Stimulated activated CD8-positive, alpha-beta memory T cell treated with anti-CD3 and anti-CD28 coated beads, Interleukin-4, amount 100 ng/mL, for 4 hours (primary cell): ENCODE measurements at places on chromosomes 13 and 19.

DNA sequence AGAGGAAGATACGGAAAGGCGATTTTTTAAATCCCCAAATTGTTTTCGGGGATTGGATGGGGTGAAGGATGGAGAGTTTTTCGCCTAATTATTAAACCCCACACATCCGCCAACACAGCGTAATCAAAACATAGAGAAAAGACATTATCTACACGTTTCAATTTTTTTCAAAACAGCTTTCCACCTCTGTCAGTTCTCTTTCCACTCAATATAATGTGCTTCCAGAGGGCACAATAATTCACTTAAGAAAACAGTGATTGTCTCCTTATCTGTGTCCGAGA, 435 bp upstream of the OBI1 start:
- DNase-seq = no peak

- DNase-seq = peak; percentile 51
Observed at GRCh38 chr19:45117167-45117594, 24.2 kb downstream of the PPP1R37 start.

GRCh38 chr13:51818781-51819511, 15.0 kb upstream of the DHRS12 start:
- DNase-seq = peak; percentile 25

- DNase-seq = no peak
Observed at GRCh38 chr19:5132206-5132560, 163.3 kb downstream of the KDM4B start.

GRCh38 chr19:56142897-56143434, 1.9 kb downstream of the ZNF444 start:
- no peak for DNase-seq

GRCh38 chr13:70694996-70695715, 586.9 kb upstream of the KLHL1 start:
- DNase-seq = no peak

DNA sequence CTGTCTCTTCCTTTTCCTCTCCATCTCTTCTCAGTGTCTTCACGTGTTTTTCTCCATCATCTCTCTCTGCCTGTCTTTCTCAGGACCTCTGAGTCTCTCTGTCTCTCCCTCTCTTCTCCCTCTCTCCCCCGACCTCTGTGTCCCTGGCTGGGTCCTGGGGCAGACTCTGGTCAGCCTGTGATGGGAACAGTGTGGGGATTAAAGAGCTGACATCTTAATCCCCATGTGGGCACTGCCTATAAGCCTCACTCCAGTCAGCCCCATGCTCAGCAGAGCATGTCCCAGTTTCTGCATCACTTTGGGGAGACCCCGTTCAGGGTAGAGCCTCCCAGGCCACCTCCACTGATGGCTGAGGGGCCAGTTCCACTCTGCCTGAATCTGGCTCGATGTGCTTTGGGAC, 16.2 kb downstream of the EGLN2 start:
- no peak for DNase-seq

- no peak for DNase-seq
Observed at GRCh38 chr19:53865918-53866864, 1.5 kb upstream of the MYADM start.

- DNase-seq = no peak
Observed at GRCh38 chr13:110812121-110812868, 98.8 kb downstream of the ING1 start.

DNA sequence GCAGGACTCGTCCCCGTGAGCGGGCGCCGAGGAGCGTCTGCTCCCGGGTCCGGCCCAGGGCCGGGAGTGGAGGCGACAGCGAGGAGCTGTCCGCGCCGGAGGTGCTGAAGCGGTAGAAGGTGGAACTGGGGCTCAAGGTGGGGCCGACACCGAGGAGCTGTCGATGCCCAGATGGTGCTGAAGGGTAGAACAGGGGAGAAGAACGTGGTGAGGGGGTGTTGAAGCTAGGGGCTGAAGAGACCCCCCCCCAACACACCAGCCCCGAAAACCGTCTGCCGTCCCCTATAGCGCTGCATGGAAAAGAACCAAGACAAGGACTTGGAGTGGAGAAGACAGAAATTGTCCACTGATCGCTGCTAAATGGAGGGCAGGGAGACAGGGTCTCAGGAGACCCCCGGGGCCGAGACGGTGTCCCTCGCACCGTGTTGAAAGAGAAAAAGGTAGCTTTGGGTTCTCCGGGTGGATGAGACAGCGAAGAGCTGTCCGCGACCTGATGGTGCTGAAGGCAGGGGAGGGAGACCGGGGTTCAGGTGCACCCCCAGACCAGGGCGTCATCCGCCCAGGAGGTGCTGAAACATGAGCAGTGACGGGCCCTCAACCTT, 7.1 kb upstream of the PDE4C start:
- no peak for DNase-seq

DNA sequence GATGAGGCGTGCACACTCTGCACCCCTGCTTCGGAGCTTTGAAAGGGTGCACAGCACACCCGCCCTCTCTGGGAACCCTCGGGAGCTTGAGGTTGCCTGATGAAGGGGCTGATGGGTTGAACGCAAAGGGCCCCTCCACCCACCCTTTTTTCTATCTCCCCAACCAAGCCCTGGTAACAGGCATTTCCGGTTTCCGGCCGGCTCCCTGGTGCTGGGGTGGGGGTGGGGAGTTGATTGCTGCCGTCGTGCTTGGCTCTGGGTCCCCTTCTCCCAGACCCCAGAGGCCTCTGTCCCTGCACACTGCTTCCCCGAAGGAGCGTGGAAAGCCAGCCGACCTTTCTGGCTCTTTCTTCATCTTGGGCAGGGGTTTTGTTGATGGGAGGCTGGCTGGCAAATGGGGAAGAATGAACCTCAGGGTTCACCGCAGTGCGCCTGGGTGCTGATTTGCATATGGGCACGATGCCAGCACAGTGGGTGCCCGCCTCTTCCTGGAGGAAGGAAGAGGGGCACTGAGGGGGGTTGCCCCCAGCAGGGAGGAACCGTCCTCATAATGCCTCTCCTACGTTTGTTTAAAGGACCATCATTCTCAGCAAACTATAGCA, 29.1 kb downstream of the VAV1 start:
- DNase-seq = peak; percentile 59

GRCh38 chr19:38563475-38563874, 54.3 kb downstream of the MAP4K1 start:
- no peak for DNase-seq

DNA sequence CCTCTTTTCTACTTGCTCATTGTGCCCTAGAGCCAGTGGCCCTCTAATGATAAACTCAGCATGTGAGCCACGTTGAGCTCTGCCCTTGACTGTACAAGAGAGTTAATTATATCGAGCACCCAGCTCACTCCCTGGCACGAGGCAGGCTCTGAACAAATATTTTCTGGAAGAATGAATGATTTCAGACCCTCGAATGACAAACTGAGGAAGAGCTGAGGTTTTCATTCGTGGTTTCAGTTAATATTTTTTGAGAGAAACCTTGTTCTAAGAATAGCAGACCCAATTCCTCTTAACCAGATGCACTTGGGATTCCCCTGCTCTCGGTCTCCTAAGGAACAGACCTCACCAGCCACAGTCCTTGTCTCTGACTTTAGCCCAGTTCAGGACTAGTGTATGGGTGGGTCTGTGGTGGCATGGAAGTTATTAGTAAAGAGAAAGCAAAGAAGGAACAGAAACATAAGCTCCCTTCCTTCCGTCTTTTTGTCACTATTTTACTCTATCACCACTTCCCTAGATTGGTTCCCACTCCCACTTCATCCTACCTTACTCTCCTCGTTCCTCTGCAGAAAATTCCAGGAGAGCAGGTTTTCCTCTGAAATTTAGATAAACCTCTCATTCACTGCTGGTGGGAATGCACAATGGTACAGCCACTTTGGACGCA, 22.1 kb upstream of the WDFY2 start:
- DNase-seq = no peak

GRCh38 chr13:107375701-107376340, 807.9 kb upstream of the ARGLU1 start:
- DNase-seq = no peak

- DNase-seq = no peak
Observed at GRCh38 chr13:112347986-112348385, 28.2 kb upstream of the SPACA7 start.

- no peak for DNase-seq
Observed at GRCh38 chr13:45873491-45874325, 22.2 kb upstream of the SIAH3 start.

- no peak for DNase-seq
Observed at GRCh38 chr13:106343836-106344235, 191.6 kb downstream of the EFNB2 start.
